ENCODE measurements at places on chromosomes 2 and 18.

- no peak for DNase-seq
Measured at GRCh38 chr18:6341709-6342108, 73.0 kb downstream of the L3MBTL4 start.

DNA sequence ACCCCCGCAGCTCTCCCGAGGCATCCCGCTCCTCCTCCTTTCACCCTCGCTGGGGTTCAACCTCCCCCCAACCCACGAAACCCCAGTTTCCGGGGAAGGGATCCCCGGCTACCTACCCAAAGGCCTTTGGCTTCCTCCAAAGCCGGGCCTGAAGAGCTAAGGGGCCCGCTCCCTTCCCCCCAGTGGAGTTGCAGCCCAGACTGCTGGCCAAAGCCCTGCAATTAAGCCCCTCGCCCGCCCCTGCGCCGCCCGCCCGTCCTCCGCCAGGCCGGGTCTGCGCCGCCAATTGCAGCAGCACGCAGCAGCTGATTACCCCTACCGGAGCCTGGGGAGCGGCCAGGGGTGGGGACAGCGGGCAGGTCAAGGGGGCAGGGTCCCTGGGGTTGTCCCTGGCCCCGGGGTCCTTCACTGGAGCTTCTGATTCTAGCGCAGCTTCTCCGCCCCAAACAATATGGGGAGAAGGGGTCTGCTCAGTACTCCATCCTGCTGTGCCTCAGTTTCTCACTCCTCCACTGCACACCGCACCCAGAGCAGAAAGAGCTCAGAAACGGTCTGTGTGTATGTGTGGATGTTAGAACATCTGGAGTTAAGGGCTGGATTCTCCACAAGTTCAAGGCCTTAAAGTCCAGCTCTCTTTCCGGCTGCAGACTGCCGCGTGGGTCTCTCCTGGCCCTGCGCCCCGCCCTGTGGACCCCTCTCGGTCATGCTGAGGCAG, 16.9 kb downstream of the WNT10A start:
- DNase-seq, result peak; percentile 69

GRCh38 chr2:233435436-233436190, 81.3 kb downstream of the DGKD start:
- no peak for DNase-seq

DNA sequence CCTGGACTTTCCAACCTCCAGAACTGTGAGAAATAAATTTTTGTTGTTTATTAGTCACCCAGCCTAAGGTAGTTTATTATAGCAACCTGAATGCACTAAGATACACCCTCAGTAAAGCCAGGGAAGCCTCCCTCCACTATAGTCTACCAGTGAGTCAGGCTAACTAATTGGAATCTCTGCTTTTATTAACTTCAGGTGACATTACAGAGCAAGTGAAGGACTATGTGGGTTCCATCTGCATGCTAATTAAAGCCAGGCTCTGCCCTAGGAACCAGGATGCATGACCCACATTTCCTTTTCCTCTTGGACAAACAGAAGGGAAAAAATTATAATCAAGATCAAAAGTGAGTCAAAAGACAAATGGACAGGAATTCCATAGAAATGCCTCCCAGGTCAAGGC, 56.1 kb downstream of the ZC3H8 start:
- DNase-seq, result no peak

DNA sequence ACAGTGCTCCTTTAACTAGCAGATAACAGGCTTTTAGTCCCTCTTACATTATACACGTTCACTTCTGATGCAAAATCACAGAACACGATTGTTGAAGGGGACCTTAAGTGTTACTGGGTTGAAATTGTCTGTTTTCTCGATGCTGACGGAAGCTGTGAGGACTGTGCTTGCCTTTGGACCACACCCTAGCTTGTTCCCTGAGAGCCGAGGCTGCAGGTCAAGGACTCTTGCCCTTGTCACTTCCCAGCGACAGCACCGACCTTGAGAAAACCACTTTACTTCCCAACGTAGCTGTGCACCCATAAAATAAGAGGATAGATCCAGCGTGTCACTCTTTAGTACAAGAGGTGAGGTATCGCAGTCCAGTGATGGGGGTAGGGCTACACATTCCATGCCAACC, 701.0 kb downstream of the DCDC2C start:
- no peak for DNase-seq

DNA sequence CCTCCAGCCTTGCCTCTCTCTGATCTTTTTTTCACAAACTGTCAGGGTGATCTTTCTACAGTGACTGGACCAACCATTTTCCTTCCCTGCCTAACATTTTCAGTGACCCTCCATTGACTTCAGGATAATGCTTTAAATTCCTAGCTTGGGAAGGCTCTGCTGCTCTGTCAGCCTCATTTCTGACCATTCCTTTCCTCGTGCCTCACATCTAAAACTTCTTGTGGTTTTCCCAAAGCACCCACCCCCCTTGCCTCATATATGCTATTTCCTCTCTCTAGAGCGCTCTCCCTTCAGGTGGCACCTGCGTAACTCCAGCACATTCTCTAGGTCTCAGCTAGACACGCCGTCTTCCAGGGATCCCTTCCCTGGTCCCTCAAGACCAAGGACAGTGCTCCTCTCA, 37.2 kb downstream of the DRC1 start:
- no peak for DNase-seq

- DNase-seq, result peak; percentile 83
Measured at GRCh38 chr2:200585730-200586643, at the start of gene AOX1. Gene AOX1 (plus strand): TSS chr2:200586014. CDS start chr2:200586109, 95 bp downstream.

- peak; percentile 87 for DNase-seq
Measured at GRCh38 chr2:1605102-1606045, 138.9 kb downstream of the PXDN start.

- peak; percentile 95 for DNase-seq
Measured at GRCh38 chr2:47056374-47056773, 98.7 kb downstream of the STPG4 start.

All from osteoblast (primary cell).